Activated naive CD4-positive, alpha-beta T cell treated with anti-CD3 and anti-CD28 coated beads for 36 hours (primary cell): ENCODE measurements at places on chromosomes 2 and 18. TPM values are rescaled to one million over a fixed set of nuclear protein-coding genes. Genes with fewer than 3 reads are reported as not detected.

The NAT8 gene
- not detected for total RNA-seq

The EFEMP1 gene
- total RNA-seq: not detected

The LCT gene
- total RNA-seq: 0.05 TPM

The LOXHD1 gene
- total RNA-seq: not detected

The GPR17 gene
- total RNA-seq: not detected

The CD28 gene
- total RNA-seq: 167 TPM

The ARHGAP15 gene
- total RNA-seq: 85.7 TPM

The MPP4 gene
- total RNA-seq: not detected

The KCNG2 gene
- not detected for total RNA-seq

The CREG2 gene
- total RNA-seq: not detected

The AMER3 gene
- not detected for total RNA-seq

DNA sequence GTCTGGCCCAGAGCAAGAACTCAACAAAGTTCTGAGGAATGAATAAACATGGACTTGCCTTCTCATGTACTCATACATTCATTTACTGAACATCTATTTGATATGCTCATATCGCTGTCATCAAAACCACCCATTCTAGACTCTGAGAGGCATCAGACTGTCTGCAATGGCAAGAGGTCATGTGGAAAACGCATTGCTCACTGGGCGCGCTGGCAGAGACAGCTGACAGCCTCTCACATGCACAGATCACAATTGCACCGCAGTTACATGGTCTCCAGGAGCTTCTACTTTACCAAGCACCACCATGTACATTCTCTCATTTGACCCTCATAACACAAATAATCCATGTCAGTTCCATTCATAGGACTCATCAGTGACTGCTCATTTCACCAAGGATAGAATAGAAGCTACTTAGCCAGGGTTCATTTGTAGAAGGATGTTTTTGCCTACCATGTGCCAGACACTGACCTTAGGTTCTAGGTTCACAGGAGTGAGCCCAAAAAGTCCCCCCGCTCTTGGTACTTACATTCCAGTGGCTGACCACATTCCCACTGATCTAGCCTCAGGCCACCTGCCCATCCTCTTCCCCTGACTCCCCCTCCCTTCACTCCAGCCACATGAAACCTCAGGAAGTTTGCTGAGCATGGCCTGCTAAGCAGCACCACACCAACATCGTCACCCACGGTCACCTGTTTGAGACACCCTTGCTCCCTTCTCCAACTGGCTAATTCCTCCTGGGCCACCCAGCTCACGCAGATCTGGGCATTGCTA is 6.1 kb downstream of the FAM124B start:
- H3K27me3 ChIP-seq: no peaks in the 10 kb centered on the region
- H3K27ac ChIP-seq: no peak overlapping the region
- H3K36me3 ChIP-seq: no peaks in the 10 kb centered on the region
- DNase-seq: no peak
- H3K4me1 ChIP-seq: no peaks in the 10 kb centered on the region
- no peak overlapping the region for H3K4me3 ChIP-seq

DNA sequence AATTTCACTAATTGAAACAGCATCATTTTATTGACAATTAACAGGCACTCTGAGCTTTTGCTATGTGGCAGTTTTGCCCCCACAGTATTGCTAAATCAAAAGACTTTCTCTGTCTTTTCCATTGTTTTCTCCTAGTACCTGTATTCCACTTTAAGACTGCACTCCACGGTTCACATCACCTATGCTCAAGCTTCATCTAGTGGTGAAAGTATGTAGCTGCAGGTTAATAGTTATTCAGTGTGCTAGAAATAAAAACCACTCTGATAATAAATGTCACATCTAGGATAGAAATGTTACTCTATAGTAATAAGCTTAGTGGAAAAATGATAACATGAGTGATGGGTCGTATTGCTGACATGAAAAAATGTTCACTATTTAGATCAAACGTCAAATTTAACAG is 24.6 kb downstream of the ARL6IP6 start:
- no peaks in the 10 kb centered on the region for H3K27me3 ChIP-seq
- no peaks in the 10 kb centered on the region for H3K4me1 ChIP-seq
- H3K4me3 ChIP-seq: no peak overlapping the region

DNA sequence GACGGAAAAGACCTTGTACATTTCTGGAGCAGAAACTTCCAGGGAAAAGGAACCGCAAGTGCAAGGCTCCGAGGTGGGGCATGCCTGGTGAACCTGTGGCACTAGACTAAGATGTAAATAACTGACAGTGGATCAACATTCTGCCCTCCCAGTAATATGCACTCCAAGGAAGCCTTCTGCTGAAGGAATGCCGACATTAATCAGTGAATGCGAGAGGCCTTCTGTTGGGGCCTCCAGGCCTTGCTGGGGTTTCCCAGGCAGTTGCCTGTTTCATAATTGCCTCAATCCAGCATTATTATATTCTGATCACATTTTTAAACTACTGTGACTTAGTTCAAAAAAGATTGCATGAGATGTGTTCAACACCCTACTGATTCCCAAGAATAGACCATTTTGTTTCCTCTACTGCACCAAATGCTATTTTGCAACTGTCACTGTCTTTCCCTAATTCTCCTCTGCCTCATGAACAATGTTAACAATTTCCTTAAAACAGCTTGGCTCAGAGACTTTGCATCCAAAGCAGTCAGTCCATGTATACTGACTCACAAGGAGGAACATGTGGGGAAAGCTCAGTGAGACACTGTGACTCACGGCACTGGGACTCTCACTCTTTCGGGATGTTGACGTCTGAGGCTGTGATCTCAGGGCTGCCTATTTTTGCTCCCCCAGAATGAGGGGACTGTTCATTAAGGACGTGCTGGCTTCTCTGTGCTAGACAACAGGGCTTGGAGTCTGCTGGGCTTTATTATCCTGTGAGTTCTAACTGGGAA is 10.5 kb upstream of the DSG2 start:
- H3K36me3 ChIP-seq: no peaks in the 10 kb centered on the region
- no peak for DNase-seq
- no peak overlapping the region for H3K4me3 ChIP-seq
- H3K27ac ChIP-seq: no peak overlapping the region
- peaks cover 4% of the 10 kb centered on the region for H3K4me1 ChIP-seq

- no peak overlapping the region for H3K27ac ChIP-seq
- no peaks in the 10 kb centered on the region for H3K27me3 ChIP-seq
- no peaks in the 10 kb centered on the region for H3K36me3 ChIP-seq
- no peaks in the 10 kb centered on the region for H3K4me1 ChIP-seq
- H3K4me3 ChIP-seq: no peak overlapping the region
- DNase-seq: no peak
Observed at GRCh38 chr18:78766651-78767533, 212.7 kb upstream of the SALL3 start.

- no peaks in the 10 kb centered on the region for H3K4me1 ChIP-seq
- H3K36me3 ChIP-seq: no peaks in the 10 kb centered on the region
- DNase-seq: no peak
- no peak overlapping the region for H3K27ac ChIP-seq
- no peak overlapping the region for H3K4me3 ChIP-seq
Observed at GRCh38 chr2:213834331-213834730, 550.1 kb downstream of the SPAG16 start.

GRCh38 chr2:221600388-221600787 is 28.3 kb upstream of the EPHA4 start:
- H3K27ac ChIP-seq: no peak overlapping the region
- H3K27me3 ChIP-seq: peaks cover 9% of the 10 kb centered on the region
- no peak overlapping the region for H3K4me3 ChIP-seq
- H3K4me1 ChIP-seq: no peaks in the 10 kb centered on the region
- H3K36me3 ChIP-seq: no peaks in the 10 kb centered on the region
- no peak for DNase-seq

GRCh38 chr18:9079818-9080528 is 22.5 kb upstream of the NDUFV2 start:
- no peak overlapping the region for H3K27ac ChIP-seq
- H3K36me3 ChIP-seq: no peaks in the 10 kb centered on the region
- H3K4me1 ChIP-seq: peaks cover 26% of the 10 kb centered on the region
- no peaks in the 10 kb centered on the region for H3K27me3 ChIP-seq

DNA sequence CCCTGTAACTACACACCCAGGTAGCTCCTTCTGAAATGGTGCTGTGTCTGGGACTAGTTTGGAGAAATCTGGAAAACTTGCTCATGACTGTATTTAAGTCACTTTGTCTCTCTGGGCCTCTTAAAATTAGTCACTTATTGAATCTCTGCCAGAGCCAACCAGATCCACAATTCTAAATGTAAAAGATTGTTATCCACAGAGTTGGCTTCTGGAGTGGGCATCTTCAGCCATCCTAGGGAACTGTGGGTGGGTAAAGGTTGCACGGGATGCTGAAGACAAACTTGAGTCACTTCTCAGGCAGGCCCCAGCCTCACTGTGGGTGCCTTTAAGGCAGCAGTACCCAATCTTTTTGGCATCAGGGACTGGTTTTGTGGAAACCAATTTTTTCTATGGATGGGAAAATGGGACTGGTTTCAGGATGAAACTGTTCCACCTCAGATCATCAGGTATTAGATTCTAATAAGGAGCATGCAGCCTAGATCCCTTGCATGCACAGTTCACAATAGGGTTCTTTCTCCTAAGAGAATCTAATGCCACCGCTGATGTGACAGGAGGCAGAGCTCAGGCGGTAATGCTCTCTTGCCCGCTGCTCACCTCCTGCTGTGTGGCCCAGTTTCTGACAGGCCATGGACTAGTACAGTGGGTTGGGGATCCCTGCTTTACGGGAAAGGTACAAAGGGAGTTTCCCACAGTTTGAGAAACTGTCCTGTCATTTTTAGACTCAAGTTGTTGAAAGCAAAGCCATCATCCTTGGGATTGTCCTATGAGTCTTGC is 98.3 kb upstream of the SPRED2 start:
- H3K36me3 ChIP-seq: no peaks in the 10 kb centered on the region
- H3K4me3 ChIP-seq: no peak overlapping the region
- H3K27ac ChIP-seq: no peak overlapping the region

GRCh38 chr2:30272761-30273573 is 41.6 kb downstream of the LBH start:
- H3K4me3 ChIP-seq: no peak overlapping the region
- peak; percentile 60 for DNase-seq
- no peaks in the 10 kb centered on the region for H3K27me3 ChIP-seq
- peak overlapping the region; percentile 68 for H3K27ac ChIP-seq
- H3K4me1 ChIP-seq: peaks cover 80% of the 10 kb centered on the region
- no peaks in the 10 kb centered on the region for H3K36me3 ChIP-seq

- DNase-seq: no peak
- peaks cover 3% of the 10 kb centered on the region for H3K27me3 ChIP-seq
- no peak overlapping the region for H3K27ac ChIP-seq
Observed at GRCh38 chr2:213834746-213835145, 550.5 kb downstream of the SPAG16 start.

GRCh38 chr2:27133195-27133875 is 1.1 kb downstream of the PREB start:
- H3K4me3 ChIP-seq: peak overlapping the region; percentile 95
- peak; percentile 50 for DNase-seq
- peaks cover 20% of the 10 kb centered on the region for H3K4me1 ChIP-seq
- peak overlapping the region; percentile 64 for H3K27ac ChIP-seq
- H3K36me3 ChIP-seq: peaks cover 14% of the 10 kb centered on the region

DNA sequence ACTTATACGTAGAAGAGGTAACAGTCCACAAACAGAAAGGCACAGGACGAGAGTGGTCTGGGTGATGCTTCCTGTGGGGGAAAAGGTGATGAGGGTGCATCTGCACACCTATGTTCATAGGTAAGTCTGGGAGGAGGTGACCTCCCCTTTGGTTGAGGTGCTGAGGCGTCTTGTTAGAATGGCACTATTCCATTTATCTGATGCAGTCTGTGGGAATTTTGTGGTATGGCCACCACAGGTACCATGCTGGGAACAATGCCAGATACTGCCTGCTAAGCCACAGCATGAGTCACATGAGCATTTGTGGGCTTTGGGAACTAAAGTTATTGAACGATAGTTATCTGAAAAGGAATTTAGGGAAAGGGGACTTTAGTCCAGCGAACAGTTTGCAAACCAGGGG is 27.9 kb downstream of the IL37 start:
- H3K4me1 ChIP-seq: no peaks in the 10 kb centered on the region
- no peaks in the 10 kb centered on the region for H3K36me3 ChIP-seq
- H3K27ac ChIP-seq: no peak overlapping the region
- no peak for DNase-seq
- no peak overlapping the region for H3K4me3 ChIP-seq

DNA sequence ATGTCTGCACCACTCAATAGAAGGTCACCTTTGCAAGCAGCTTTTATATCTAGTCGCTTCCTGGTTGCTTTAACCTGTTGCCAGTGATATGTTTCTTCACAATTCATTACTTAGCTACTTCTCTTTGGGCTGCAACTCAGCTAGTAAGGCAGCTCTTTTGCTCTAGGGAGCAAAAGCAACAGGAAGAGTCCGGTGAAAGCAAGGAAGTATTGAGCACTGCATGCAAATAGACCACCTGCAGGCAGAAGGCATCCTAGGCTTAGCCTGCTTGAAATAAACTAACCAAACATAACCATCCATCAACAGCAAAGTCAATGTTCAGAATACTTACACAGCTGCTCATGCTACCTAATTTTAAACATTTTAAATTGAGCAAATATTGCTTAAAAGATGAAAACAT is 529.2 kb upstream of the LINC00305 start:
- H3K4me3 ChIP-seq: no peak overlapping the region
- no peaks in the 10 kb centered on the region for H3K27me3 ChIP-seq
- no peak for DNase-seq
- H3K4me1 ChIP-seq: no peaks in the 10 kb centered on the region
- H3K27ac ChIP-seq: no peak overlapping the region

- no peaks in the 10 kb centered on the region for H3K27me3 ChIP-seq
- H3K4me1 ChIP-seq: no peaks in the 10 kb centered on the region
- H3K27ac ChIP-seq: no peak overlapping the region
- DNase-seq: no peak
- no peak overlapping the region for H3K4me3 ChIP-seq
- H3K36me3 ChIP-seq: no peaks in the 10 kb centered on the region
Observed at GRCh38 chr2:17470855-17471641, 47.2 kb downstream of the RAD51AP2 start.

DNA sequence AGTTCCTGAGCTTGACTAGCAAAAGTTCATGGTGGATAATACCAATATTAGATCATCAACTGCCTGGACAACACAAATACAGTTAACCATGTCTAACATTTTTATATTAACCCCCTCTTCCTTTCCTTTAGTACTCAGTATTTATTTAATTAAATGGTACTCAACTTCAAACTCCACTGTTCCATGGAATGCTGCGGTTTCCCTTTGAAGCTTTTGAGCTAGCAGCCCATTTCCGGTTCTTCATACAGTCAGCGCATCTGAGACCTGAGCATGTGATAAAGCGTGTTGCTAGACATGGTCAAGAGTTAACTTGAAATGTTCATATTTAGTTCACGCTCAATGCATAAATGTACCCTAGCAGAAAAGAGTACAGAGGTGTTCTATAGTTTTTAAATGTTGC is 278.4 kb downstream of the ALPK2 start:
- no peaks in the 10 kb centered on the region for H3K27me3 ChIP-seq
- no peak overlapping the region for H3K27ac ChIP-seq
- DNase-seq: no peak
- no peak overlapping the region for H3K4me3 ChIP-seq
- H3K4me1 ChIP-seq: no peaks in the 10 kb centered on the region
